ENCODE measurements at places on chromosomes 7 and 10.

- no peak for DNase-seq
These were observed 51.8 kb downstream of the TMEM209 start for GRCh38 chr7:130153211-130153908.

- DNase-seq, result no peak
These were observed 9.6 kb downstream of the DUSP5 start for GRCh38 chr10:110507346-110507745.

DNA sequence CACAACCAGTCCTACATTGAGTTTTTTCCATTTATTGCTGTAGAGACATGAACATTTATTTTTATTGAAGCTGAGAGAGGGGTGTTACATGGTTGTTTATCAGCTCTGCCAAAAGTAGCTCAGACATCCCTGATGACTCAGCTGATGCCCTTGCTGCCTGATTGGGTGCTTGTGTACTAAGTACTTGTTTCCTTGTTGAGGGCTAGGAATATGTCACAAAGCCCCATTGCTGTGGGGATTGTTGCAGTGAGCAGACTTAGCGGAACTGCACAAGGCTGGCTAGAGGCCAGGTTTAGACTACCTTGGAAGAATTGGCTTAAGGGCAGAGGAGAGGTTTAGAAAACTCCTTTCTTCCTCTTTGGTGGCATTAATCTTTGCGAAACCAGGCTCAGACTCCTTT, 110.6 kb downstream of the AUTS2 start:
- DNase-seq, result no peak

GRCh38 chr7:2517678-2518507, 1.7 kb upstream of the LFNG start:
- peak; percentile 89 for DNase-seq

DNA sequence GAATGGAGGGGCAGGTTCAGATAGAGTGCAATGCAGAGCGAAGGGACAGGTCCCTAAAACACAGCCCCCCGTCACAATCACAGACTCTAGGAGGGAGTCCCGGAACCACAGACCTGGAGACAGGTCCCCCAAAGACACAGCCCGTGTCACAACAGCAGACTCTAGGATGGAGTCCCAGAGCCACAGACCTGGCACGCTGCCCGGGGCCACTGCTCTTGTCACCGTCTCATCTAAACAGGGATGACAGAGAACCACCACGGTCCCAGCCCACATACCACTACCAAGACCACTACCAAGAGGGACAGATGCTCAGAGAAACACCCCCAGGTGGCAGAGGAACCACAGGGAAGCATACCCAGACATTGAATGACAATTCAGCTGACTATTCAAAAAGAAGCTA, 183.9 kb downstream of the TCERG1L start:
- DNase-seq, result no peak

- DNase-seq, result no peak
These were observed 12.3 kb downstream of the KLF14 start for GRCh38 chr7:130721486-130722277.

DNA sequence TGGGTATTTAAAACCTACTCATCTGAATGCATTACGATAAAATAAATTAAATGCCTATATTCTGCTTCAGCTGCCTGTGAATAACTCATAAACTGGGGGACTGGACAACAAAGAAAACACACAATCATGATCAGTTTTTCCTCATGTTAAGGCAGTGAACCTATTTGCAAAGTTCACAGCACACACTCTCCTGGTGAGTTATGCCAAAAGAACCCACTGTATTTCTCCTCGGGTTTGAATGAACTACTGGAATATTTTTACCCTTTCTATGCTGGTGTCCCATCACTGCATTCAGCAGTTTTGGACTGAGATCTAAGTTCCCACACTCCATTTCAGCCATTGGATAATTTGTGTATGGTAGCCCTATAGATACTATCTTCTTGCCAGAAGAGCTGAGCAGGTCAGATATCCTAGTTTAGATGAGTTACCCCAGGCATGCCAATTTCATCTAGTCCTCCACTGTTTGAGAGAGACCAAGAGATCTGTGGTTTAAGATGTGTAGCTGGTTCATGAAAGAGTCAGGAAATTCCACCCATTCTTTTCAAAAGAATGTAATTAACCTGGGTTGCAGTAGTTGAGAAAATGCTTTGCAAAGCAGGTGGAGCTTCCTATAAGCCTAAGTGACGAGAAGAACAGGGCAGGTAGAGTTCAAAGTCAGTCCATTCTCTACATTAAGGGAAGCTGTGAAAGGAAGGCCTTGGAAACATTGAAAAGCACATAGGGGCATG, 101.7 kb downstream of the PLXDC2 start:
- DNase-seq, result no peak

GRCh38 chr7:1663223-1663622, 6.9 kb upstream of the ELFN1 start:
- DNase-seq, result no peak

GRCh38 chr7:51080622-51081269, 235.9 kb downstream of the COBL start:
- peak; percentile 72 for DNase-seq

DNA sequence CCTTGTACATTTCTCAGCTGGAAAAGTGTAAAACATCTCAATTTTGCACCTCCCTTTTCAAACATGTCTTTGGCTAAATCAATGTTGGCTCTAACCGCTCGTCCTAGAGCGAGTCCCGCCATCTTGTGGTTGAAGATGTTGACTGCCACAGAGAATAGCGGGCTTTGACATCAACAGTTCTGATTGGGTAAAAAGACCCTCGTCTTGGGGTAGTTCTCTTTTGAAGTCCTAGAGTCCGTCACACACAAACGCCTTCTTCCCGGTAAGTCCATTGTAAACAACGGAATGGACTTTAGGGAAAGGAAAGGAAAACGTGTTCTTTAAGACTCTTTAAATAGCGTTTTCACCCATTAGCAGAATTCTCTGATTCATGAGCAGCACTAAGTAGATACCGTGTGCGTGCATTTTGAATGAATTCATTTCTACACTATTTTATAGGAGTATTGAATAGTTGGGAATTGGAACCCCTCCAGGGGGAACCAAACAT, 452 bp upstream of the RPP30 start:
- no peak for DNase-seq

DNA sequence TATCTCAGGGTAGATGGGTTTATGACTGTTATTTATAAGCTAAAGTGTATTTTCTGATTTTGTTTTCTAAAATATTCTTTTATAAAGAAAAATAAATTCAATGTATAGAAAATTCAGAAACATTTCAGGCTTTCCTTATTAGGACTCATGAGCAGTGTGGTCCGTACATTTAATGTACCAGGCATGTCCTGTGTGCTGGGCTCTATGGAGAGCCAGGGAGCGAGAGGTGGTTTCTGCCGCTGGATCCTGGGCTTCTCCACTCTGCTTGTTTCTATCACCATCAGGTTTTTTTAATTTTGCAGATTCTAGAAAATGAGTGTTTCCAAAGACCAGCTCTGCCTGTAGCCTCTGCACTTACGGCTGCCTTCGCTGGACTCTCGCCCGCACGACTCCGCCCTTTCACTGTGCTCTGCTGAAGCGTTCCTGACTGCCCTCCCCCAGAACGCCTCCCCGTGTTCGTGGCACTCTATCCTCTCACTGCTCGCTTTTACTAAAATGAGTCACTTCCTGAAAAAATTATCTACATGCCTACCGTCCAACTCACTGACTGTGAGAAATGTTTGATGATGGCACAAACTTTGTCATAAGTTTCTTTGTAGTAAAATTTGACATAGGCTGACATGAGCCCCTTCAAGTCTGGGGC, 188.5 kb downstream of the ZMYND11 start:
- no peak for DNase-seq

- no peak for DNase-seq
These were observed 64.9 kb upstream of the PPIF start for GRCh38 chr10:79282388-79282787.

DNA sequence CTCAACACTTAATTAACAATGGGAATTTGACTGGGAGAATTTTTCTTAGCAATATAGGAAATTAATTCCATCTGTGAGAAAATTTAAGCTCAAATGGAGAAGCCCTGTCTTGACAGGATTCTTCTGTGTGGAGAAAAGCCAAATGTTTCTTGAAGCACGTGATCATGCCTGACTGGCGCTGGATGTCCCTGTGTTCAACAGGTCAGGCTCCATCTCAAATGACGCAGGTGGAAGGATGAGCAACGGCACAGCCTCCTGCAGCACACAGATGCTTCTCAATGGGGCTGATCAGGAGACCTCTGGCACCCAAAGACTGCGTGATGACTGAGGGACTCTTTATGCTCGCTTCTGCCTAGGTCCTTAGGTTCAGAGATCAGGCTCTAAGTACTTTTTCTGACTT, 143.8 kb downstream of the RSU1 start:
- DNase-seq, result no peak

GRCh38 chr10:49090189-49090575, 25.1 kb downstream of the VSTM4 start:
- DNase-seq, result no peak
